ENCODE measurements at places on chromosomes 2 and 18.

GRCh38 chr2:168084288-168084687 is 163.1 kb downstream of the STK39 start:
- DNase-seq, result no peak

GRCh38 chr18:12883372-12883683 is 709 bp downstream of the PTPN2 start:
- no peak for DNase-seq

DNA sequence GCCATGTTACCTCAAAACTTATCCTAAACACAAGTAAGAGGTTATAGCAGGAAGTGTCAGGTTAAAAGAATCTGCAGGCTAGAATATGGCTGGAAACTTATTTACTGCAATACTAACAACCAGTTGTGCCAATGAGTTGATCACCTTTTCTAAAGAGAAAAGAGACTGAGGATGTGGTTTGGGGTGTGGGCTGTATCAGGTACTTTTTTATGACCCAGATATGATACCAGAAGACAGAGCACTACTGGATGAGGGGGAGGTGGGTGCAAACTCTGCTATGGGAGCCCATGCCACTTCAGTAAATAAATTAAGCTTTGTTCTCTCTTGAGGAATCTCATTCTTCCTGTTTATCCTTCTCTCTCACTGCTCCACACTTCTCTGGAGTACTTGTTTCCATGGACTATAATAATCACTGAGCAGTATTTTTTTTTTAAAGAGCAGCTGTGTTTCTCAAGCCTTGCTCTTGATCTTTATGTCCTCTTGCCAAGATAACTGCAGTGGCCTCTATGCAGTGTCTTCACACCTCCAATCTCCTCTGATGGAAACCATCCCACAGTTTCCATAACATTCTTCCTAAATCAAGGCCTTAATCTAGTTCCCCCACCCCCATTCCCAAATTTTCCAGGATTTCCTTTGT is 51.2 kb upstream of the NOSTRIN start:
- DNase-seq, result no peak

DNA sequence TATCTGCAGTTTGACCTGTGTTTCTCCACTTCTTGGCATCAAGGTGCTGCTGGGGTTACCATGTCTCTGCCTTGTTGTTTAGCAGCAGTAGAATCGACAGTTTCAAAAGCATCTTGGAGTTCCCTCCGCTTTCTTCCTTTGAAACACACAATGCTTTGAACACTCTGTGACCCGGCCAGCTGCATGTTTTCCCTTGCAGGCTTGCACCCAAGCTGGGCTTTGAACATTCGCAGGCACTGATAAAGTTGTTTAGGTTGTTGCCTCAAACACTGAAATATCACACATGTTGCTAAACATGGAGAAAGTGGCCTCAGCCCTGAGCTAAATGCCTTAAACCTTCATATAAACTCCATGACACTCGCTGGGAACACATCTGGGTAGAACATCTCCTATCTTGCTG is 251.7 kb downstream of the TSN start:
- DNase-seq, result no peak

DNA sequence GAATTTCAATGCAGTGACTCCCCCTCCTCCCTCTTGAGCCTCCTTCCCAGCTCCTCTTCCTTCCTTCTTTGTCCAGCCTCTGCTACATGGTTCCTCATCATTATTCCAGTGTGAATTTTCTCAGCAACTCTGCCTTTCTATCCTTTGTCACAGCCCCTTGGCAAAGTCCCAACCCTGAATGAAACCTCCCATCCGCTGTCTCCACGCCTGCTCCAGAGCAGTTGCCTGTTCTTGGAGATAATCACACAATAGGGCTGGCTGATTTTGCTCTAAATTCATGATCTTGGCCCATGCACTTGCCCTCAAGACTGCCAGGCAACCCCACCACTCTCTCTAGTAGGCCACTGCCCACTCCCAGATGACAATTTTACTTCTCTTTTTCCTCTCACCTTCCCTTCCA is 61.4 kb downstream of the BCL2L11 start:
- no peak for DNase-seq

DNA sequence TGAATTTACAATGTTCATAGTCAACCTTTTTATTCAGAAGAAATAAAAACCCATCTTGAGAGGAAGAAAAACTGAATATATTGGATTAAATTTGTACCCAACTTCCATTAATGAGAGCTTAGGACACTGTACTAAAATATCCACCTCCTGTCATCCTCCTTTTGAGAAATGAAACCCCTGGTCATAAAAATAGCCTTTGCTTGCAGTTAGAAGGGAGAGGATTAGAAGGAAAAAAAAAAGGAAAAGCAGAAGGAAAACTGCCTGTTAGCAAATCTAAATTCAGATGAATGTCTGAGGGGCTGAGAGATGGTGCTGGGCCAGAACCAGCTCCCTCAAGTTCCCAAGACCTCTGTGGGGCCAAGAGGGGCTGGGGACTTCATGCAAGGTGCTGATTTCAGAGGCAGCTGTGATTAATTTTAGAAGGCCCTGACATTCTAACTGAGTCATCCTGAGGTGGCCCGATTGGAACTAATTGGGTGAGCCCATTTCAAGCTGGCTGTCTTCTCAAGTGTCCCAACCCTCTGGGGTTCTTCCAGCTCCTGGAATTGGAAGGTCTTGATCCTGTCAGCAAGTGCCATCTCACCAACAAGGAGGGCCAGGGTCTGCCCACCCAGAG is 38.4 kb upstream of the BIN1 start:
- DNase-seq, result no peak

DNA sequence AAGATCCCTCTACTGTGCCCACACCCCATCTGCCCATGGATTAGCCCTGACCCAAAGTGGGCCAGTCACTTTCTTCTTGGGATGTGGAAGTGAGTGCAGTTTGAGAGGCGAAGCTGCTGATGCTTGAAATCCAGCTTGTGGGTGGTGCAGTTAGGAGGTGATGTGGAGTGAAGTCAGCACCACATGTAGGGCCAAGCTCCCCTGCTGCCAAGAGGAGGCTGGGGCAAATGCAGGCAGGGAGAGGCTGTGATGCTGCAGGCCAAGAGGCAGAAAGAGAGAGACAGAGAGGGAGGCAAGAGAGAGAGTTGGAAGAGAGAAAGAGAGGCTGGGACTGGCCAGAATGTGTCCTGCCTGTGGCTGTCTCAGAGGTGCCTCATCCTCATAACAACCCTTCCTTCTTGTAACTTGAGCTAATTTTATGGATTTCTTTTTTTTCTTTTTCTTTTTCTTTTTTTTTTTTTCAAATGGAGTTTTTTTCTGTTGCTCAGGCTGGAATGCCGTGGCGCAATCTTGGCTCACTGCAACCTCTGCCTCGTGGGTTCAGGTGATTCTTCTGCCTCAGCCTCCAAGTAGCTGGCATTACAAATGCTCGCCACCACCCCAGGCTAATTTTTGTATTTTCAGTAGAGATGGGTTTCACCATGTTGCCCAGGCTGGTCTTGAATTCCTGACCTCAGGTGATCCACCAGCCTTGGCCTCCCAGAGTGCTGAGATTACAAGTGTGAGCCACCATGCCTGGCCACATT is 35.3 kb upstream of the CAB39 start:
- no peak for DNase-seq

- no peak for DNase-seq
Measured at GRCh38 chr2:216222650-216223352, 113.7 kb downstream of the XRCC5 start.

DNA sequence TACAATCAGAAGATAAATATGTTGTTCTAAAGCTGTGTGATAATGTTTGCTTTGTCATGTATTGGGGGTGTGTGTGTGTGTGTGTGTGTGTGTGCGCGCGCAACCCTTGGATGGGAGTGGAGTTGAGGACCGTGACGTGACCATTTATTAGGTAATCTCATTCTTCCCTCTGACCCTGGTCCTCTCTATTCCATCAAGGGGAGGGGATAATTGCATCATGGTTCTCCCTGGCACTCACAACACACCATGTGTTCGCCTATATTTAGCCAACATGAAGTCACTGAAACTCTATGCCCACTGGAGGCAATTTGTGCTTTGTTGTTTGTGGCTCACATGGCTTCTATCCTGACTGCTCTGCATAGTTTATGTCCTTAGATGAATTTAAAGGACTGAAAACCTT is 79.8 kb upstream of the LRPPRC start:
- no peak for DNase-seq

- DNase-seq, result no peak
Measured at GRCh38 chr2:65366595-65367125, 65.7 kb downstream of the SPRED2 start.

DNA sequence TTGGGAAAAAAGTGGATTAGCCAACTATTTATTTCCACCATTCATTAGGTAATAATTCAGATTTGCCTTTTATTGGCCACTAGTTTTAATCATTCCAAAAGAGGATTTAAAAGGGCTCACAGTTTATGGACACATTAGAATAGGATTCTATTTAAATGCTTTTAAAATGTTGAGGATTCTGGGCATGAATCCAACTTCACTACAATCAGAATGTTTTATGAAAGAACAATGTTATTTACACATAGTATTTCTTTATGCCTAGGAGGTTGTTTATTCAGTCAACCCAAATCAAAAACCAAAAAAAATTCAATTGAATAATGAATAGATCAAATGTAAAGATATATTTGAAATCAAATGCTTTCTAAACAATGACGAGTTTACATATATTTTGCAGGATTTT is 232.2 kb downstream of the GULP1 start:
- DNase-seq, result no peak

GRCh38 chr18:10213526-10213925 is 240.9 kb upstream of the APCDD1 start:
- DNase-seq, result no peak

DNA sequence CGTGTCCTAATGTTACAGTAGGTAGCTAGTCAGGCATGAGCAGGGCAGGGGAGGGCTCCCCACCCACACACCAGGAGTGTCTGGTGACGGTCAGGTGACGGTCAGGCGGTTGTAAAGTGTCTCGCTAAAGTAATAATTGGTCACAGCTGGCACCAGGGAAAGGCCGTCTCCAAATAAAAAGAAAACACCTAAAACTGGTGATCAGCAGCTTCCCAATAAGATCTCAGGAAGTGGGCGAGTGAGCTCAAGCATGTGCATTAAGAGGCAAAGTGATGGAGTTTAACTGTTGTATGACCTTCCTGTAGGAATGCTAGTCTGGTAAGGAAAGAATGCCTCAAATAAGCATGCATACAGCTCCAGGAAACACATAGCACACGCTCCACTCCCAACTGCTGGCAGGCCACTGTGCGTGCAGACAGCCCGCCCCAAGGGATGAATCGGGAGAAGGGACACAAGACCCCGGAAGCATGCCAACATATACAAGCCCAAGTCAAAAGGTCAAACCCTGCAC is 177.1 kb downstream of the RNF144A start:
- no peak for DNase-seq

- DNase-seq, result no peak
Measured at GRCh38 chr2:230412371-230412711, 3.7 kb upstream of the SP100 start.

DNA sequence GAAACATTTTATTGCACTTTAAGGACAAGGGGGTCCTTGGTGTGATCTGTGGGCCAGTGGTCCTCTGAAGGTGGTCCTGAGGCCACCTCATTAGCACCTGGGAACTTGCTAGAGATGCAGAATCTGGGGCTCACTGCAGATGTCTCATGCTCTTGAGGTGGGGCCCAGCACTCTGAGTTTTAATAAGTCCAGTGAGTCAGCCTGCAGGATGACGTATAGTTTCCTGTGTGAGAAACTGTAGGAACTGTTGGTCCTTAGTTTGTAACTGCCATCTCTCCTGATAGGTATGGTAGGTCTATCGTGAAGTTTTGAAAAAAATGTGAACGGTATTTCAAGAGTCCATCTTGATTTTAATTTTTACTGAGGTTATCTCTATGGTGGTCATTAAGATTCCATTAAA is 2.8 kb downstream of the TRPM8 start:
- DNase-seq, result no peak

- no peak for DNase-seq
Measured at GRCh38 chr2:43749583-43749982, 24.3 kb upstream of the DYNC2LI1 start.

DNA sequence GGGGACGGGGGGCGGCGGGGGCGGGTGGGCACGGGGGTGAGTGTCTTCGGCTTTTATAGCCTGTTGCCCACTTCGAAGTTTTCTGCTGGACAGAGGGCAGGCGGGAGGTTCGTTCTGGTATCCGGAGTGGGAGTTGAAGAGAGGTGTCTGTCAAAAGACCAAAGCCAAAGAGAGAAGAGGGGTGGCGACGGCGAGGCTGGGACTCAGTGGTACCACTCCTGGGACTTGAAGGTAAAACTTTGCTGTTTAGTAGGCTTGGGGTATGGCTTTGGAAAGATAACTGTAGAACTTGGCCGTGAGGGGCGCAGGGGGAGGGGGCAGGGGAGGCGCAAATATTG is 215.8 kb upstream of the DTNA start:
- DNase-seq, result no peak

DNA sequence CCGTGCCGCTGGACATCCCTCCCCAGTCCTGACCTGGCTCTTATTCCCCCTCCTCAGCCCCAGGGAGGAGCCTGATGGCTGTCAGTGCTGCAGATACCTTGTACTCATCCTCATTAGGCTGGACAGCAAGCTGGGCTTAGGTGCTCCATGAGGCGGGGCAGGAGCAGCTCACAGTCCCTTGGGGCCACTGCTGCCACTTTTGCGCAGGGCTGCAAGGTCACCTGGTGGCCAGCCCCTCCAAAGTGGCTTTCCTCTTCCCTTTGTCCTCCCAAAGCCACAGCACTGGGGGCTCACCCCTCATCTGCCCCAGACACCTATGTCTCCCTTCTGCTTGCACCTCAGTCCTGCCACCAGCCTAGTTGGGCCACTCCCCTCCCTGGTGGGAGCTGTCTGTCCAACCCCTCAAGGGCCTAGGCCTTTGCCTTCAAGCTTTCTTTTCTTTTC is 60.8 kb downstream of the FAM168B start:
- no peak for DNase-seq

GRCh38 chr18:44793194-44793593 is 112.5 kb downstream of the SETBP1 start:
- no peak for DNase-seq

GRCh38 chr2:12766421-12766879 is 49.7 kb downstream of the TRIB2 start:
- no peak for DNase-seq

- DNase-seq, result no peak
Measured at GRCh38 chr2:86358957-86359356, 21.5 kb upstream of the REEP1 start.

- no peak for DNase-seq
Measured at GRCh38 chr2:196244966-196245365, 73.6 kb upstream of the STK17B start.

DNA sequence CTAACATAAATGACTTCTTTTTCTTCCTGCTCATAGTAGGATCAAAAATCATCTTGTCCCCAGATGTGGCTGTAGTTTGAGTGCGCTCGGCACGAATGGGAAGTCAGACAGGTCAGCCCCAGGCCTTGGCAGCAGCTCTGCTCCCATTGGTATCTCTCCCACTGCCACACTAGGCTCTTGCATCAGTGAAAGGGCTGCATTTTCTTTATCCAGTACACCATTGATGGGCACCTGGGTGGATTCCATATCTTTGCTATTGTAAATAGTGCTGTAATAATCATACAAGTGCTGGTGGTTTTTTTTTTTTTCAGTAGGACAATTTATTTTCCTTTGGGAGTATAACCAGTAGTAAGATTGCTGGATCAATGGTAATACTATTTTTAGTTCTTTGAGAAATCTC is 865.5 kb downstream of the CCDC85A start:
- DNase-seq, result no peak

Data from stimulated activated CD4-positive, alpha-beta T cell treated with anti-CD3 and anti-CD28 coated beads, Interleukin-1b, Interleukin-23, amount 100 ng/mL, for 1 hour (primary cell).